ENCODE measurements at places on chromosomes 2 and 18.

GRCh38 chr18:11672846-11673454 is 16.1 kb upstream of the GNAL start:
- DNase-seq: no peak

DNA sequence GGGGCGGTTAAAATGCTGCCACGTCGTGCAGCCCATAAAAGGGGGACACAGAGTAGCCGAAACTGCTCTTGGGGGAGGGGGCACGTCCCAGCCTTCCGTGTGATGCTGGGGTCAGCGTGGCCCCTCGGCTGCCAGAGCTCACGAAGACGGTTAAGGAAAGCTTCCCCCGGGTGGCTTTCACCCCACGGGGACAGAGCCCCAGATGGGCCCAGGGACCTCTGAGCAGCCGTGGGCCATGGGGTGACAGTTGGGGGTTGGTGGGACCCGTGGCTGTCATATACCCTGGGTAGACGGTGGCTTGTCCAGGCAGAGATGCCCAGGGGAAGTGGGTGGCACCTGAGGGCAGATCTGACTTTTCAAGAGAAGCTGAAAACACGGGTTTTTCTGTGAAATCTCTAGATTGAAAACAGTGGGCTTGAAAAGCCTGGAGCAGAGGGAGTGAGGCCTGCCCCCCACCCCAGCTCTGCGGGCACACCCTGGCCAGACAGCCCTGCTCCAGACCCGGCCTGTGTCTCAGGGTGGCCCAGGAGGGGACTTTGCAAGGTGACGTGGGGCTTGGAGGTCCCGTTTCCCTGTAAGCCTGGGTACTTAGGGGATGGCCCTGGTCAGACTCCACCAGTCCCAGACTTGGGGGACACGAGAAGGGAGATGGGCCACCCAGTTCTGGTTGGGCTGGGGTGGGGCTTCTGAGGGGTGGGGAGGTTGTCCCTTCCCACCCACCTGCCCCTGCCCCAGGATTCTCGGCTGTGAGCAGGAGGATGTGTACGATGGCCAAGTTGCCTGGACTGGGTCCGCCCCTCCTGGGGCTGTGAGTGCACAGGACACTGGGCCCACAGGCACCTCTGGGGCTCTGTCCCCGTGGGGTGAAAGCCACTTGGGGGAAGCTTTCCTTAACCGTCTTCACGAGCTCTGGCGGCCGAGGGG is 652 bp downstream of the NEU4 start:
- no peak for DNase-seq

GRCh38 chr18:55314615-55315237 is 273.3 kb downstream of the TCF4 start:
- no peak for DNase-seq

DNA sequence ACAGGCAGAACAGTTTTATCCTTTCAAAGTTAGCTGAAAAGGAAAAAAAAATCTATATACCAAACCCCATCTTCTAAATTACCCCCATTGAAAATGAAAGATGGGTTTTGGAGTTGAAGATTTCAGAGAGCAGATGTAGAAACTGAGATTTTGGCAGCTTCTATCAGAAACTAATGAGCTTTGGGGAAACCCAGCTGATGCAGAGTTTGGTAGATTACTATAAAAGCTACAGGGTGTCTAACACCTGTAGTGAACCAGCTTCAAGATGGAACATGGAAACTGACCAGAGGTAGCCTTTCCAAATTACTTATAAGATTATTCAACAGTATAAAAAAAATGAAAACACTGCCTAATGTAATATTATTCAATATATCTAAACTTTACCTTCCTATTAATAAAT is 583.1 kb downstream of the XIRP2 start:
- no peak for DNase-seq

DNA sequence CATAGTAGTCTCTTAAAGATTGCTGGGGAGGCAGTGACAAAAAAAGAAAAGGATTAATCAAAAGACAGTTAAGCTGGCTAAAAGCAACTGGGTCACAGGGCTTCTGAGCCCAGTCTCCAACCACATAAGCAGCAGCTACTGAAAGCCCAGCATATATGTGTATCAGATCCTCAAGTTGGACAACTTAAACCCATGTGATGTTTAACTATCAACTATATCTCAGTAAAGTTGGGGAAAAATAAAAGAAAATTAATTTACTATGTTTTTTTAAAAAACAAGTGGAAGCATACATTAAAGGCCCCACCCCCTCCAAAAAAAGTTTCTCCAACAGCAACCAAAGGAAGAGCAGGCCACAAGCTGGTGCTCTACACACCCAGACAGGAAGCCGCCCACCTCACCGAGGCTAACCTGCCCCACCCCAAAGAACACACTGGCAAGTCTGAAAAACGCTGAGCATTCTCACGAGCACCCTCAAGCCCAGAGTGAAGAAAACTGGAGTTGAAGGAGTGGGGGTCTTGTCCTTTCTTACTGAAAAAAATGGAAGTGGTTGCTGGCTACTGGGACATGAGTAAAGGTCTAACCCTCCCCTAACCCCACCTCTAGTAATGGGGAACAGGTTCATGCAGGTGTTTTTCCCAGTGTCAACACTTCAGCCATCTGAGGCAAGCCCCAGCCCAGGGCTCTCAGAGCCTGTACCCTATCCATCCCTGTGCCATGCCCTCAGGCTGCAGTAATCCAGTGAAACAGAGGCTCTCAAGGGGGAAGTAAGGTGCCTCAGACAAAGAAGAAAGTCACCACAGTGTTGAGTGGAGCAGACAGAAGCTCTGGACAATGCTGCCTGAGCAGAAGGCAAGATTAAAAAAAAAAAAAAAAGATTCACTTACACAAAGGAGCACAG is 106.3 kb downstream of the GYPC start:
- DNase-seq: no peak

Measured in SHP77 (cell line).